ENCODE measurements at places on chromosomes 2 and 18.

DNA sequence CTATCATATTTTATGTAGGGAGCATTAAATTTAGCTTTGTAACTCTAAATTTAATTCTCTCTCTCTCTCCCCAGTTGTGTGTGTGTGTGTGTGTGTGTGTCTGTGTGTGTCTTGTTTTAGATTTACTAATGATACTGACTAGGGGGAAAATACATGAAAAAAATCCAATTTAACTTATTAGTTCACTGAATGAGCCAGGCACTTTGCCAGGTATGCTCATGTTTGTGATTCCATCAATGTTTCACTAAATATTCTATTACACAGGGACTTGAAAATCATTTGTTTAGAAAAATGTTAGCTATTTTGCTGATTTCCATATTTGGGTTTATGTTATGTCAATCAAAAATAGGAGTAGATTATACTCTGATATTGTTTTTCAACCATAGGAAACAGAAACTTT is 203.7 kb upstream of the ZNF804A start:
- no peaks in the 10 kb centered on the region for H3K27me3 ChIP-seq
- H3K36me3 ChIP-seq, result no peaks in the 10 kb centered on the region
- H3K4me1 ChIP-seq, result no peaks in the 10 kb centered on the region
- no peak for DNase-seq
- H3K4me3 ChIP-seq, result no peak overlapping the region

DNA sequence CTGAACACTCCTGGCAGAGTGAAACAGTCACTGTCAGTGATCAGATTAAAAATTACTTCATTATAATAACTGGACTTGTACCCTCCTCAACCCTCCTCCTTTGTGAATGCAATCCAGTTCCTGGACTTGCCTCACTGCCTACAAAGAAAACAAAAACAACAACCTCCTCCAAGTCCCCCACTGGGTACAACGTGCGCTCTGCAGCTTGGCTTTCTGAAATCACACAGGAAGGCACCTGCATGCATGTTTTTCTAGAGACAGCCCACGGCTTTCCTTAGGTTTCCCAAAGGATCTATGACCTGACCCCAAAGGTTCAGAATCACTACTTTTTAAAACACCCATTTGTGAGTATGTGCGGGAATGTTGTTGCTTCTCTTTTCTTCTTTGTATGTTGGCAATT is 61.4 kb upstream of the TUBA3E start:
- no peaks in the 10 kb centered on the region for H3K4me1 ChIP-seq
- no peak for DNase-seq
- no peak overlapping the region for H3K4me3 ChIP-seq
- no peak overlapping the region for H3K27ac ChIP-seq

- no peak for DNase-seq
These were observed 159.1 kb upstream of the ALPP start for GRCh38 chr2:232219496-232219870.

- H3K4me1 ChIP-seq, result no peaks in the 10 kb centered on the region
- peaks cover 22% of the 10 kb centered on the region for H3K27me3 ChIP-seq
- no peaks in the 10 kb centered on the region for H3K36me3 ChIP-seq
These were observed 51.8 kb downstream of the CTIF start for GRCh38 chr18:48590678-48591077.

- no peaks in the 10 kb centered on the region for H3K36me3 ChIP-seq
- no peak for DNase-seq
- H3K27me3 ChIP-seq, result peaks cover 42% of the 10 kb centered on the region
- no peaks in the 10 kb centered on the region for H3K4me1 ChIP-seq
- H3K4me3 ChIP-seq, result no peak overlapping the region
- H3K27ac ChIP-seq, result no peak overlapping the region
These were observed 58.7 kb downstream of the TMEM18 start for GRCh38 chr2:618422-618990.

- H3K36me3 ChIP-seq, result no peaks in the 10 kb centered on the region
- no peak for DNase-seq
- H3K27ac ChIP-seq, result no peak overlapping the region
- H3K4me1 ChIP-seq, result no peaks in the 10 kb centered on the region
- H3K27me3 ChIP-seq, result peaks cover 18% of the 10 kb centered on the region
These were observed 80.3 kb downstream of the DYNAP start for GRCh38 chr18:54671291-54671881.

GRCh38 chr18:3138274-3138975 is 81.3 kb downstream of the MYOM1 start:
- no peaks in the 10 kb centered on the region for H3K36me3 ChIP-seq
- H3K27ac ChIP-seq, result no peak overlapping the region
- no peaks in the 10 kb centered on the region for H3K4me1 ChIP-seq
- H3K27me3 ChIP-seq, result no peaks in the 10 kb centered on the region

- no peaks in the 10 kb centered on the region for H3K36me3 ChIP-seq
- H3K4me3 ChIP-seq, result no peak overlapping the region
- peaks cover 16% of the 10 kb centered on the region for H3K27me3 ChIP-seq
- no peak overlapping the region for H3K27ac ChIP-seq
These were observed 220.1 kb downstream of the IRS1 start for GRCh38 chr2:226579519-226579918.

DNA sequence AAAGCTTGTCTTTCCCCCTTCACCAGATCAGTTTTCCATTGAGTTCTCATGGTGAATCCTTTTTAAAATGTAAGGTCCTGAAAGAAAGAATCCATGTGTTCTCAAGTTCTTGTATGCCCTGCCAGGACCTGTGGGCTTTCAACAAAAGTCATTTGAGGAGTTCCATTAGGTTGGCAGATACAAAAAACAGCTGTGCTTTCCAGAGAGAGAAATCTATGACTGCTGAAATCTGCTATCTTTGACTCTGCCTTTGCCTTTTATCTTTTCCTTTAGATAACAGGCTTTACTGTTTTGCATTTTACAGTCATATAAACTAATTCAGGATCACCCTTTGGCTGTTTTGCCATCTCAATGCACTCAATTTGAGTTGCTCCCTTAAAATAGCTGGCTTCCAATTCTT is 59.7 kb downstream of the CXCR4 start:
- DNase-seq, result no peak
- H3K27ac ChIP-seq, result no peak overlapping the region
- no peak overlapping the region for H3K4me3 ChIP-seq
- H3K4me1 ChIP-seq, result peaks cover 53% of the 10 kb centered on the region
- H3K27me3 ChIP-seq, result no peaks in the 10 kb centered on the region

DNA sequence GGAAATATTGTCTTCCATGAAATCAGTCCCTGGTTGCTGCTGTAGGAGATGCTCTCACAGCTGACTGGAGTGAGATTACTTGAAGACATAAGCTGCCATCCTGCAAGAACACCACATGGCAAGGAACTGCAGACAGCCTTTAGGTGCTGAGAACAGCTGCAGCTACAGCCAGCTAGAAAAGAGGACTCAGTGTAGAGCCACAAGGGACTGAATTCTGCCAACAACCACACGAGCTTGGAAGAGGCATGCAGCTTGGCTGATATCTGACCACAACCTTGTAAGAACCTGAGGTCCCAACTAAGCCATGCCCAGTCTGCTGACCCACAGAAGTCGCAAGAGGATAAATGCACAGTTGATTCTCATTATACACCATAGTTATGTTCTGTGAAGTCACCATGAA is 181.8 kb upstream of the ARL4C start:
- no peaks in the 10 kb centered on the region for H3K4me1 ChIP-seq
- H3K36me3 ChIP-seq, result no peaks in the 10 kb centered on the region
- no peak for DNase-seq

- no peaks in the 10 kb centered on the region for H3K4me1 ChIP-seq
- no peak for DNase-seq
- no peak overlapping the region for H3K4me3 ChIP-seq
- peaks cover 45% of the 10 kb centered on the region for H3K27me3 ChIP-seq
- H3K36me3 ChIP-seq, result no peaks in the 10 kb centered on the region
These were observed 28.8 kb upstream of the NEDD4L start for GRCh38 chr18:58015065-58015780.

DNA sequence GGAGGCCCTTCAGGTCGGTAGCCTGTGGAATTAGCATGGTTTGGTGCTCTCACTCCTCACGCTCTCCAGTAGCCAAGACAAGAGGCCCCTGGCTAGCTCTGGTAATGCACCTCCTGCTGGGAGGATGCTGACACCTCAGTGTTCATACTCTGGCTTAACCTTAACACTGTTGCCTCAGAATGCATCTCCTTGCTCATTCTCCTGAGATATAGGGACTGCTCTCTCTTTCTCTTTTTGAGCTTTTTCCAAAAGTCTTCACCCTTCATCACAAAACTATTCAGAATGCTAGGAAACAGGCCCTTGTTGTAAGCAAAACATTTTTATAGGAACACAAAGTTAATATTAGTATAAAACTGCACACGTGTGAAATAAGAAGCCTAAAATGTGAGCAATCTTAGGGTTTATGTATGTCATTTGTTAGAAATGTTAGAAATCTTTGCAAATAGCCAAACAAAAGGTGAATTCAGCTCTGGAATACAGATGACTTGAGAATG is 17.3 kb upstream of the IMPA2 start:
- no peak for DNase-seq
- H3K27ac ChIP-seq, result no peak overlapping the region
- peaks cover 10% of the 10 kb centered on the region for H3K27me3 ChIP-seq
- H3K4me1 ChIP-seq, result no peaks in the 10 kb centered on the region

- no peaks in the 10 kb centered on the region for H3K36me3 ChIP-seq
- no peaks in the 10 kb centered on the region for H3K27me3 ChIP-seq
- no peak for DNase-seq
These were observed 252.3 kb downstream of the CYRIA start for GRCh38 chr2:16413285-16413684.

GRCh38 chr2:54830546-54830945 is 107.1 kb downstream of the EML6 start:
- no peak overlapping the region for H3K27ac ChIP-seq
- H3K27me3 ChIP-seq, result peaks cover 8% of the 10 kb centered on the region
- H3K4me1 ChIP-seq, result no peaks in the 10 kb centered on the region
- H3K4me3 ChIP-seq, result no peak overlapping the region
- H3K36me3 ChIP-seq, result no peaks in the 10 kb centered on the region

- peaks cover 58% of the 10 kb centered on the region for H3K4me1 ChIP-seq
- peaks cover 30% of the 10 kb centered on the region for H3K36me3 ChIP-seq
- DNase-seq, result no peak
- no peaks in the 10 kb centered on the region for H3K27me3 ChIP-seq
- peak overlapping the region; percentile 68 for H3K4me3 ChIP-seq
These were observed 4.9 kb upstream of the PDCD1 start for GRCh38 chr2:241863536-241863954.

DNA sequence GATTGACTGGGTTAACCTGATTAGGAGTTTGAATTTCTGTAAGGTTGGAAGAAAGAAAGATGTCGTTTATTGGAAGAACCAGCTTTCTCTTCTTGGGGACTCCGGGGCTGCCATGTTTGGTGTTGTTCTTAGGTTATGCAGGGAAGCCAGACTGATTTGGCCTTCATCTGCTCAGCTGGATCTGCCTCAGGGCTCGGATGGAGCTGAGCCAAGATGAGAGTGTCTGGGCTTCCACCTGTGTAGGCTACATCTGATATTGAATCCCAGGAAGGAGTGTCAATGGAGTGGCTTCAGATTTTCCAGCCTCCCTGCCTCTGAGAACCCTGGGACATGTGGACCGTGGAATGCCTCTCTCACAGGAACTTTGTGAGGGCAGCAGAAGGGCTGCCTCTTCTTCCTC is 126.1 kb downstream of the WDSUB1 start:
- H3K27ac ChIP-seq, result no peak overlapping the region
- no peak for DNase-seq
- peaks cover 13% of the 10 kb centered on the region for H3K4me1 ChIP-seq
- H3K4me3 ChIP-seq, result no peak overlapping the region

GRCh38 chr2:183465048-183465447 is 340.8 kb downstream of the NUP35 start:
- no peak overlapping the region for H3K4me3 ChIP-seq
- no peak for DNase-seq
- H3K27me3 ChIP-seq, result no peaks in the 10 kb centered on the region
- H3K36me3 ChIP-seq, result no peaks in the 10 kb centered on the region
- H3K4me1 ChIP-seq, result no peaks in the 10 kb centered on the region

DNA sequence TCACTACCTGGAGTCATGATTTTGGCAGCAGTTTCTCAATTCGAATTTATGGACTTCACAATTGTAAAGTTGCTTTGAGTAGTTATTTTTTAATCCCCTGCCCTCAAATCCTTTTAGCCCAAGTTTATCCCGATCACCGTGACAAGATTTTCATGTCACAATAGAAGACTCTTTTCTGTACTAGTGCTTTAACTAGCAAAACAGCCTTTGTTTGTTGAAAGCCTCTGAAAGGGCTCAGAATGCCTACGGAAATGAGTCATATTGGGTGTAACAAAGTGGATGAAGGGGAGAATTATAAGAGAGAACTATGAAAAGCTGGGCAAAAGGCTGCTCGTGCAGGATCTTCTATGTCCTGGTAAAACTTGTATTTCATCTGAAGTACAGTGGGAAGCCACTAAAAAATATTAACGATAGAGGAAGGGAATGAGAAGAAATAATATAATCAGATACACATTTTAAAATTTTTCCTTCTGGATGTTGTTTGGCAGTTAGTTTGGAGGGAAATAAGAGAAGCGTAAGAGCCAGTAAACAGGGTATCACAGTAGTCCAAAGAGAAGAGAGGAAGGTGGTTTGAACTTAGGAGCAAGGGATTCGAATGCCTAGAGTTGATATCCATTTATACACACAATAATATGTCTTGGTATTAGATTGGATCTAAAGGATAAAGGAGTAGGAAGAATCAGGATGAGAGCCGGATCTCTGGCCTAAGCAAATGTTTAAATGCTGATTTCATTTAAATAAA is 114.9 kb downstream of the GALNT13 start:
- H3K4me1 ChIP-seq, result no peaks in the 10 kb centered on the region
- no peaks in the 10 kb centered on the region for H3K27me3 ChIP-seq
- no peak overlapping the region for H3K27ac ChIP-seq
- H3K36me3 ChIP-seq, result no peaks in the 10 kb centered on the region

- peaks cover 28% of the 10 kb centered on the region for H3K27me3 ChIP-seq
- H3K4me1 ChIP-seq, result no peaks in the 10 kb centered on the region
- H3K27ac ChIP-seq, result no peak overlapping the region
- H3K36me3 ChIP-seq, result no peaks in the 10 kb centered on the region
- no peak for DNase-seq
- no peak overlapping the region for H3K4me3 ChIP-seq
These were observed 206.1 kb upstream of the SETBP1 start for GRCh38 chr18:44474591-44474990.

- H3K4me1 ChIP-seq, result peaks cover 54% of the 10 kb centered on the region
- peak overlapping the region; percentile 92 for H3K27ac ChIP-seq
- DNase-seq, result no peak
- H3K4me3 ChIP-seq, result peak overlapping the region; percentile 66
These were observed 15.9 kb upstream of the NMUR1 start for GRCh38 chr2:231546014-231546715.

- no peak within 1 kb of the TSS for H3K27ac ChIP-seq
- DNase-seq, result no peak
- H3K4me1 ChIP-seq, result no peaks in the 10 kb centered on the region
- H3K36me3 ChIP-seq, result no peaks in the 10 kb centered on the region
- H3K4me3 ChIP-seq, result no peak within 1 kb of the TSS
These were observed at the start of gene SFTPB for GRCh38 chr2:85668009-85668856. SFTPB (minus strand) TSS chr2:85668199; CDS start chr2:85668183, 16 bp downstream.

DNA sequence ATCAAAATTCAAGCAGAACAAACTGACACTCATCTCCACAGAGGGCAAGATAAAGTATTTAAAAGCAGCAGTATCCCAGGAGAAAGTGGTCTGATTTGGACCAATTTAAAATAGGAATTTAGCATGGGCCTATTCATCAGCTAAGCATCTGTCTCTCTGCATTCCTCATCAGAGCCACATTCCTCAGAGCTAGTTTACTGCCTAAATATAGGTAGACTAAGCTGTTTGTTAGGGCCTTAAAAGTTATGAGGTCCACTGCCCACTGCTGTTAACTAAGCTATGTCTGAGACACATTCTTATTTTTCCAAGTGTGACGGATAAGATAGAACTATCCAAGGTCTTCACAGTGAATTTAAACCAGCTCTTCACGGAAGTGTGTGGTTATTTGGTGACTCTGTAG is 17.6 kb downstream of the NEB start:
- H3K4me3 ChIP-seq, result no peak overlapping the region
- H3K36me3 ChIP-seq, result no peaks in the 10 kb centered on the region
- H3K27me3 ChIP-seq, result peaks cover 11% of the 10 kb centered on the region
- H3K4me1 ChIP-seq, result no peaks in the 10 kb centered on the region

Measured in central memory CD8-positive, alpha-beta T cell (primary cell).